NCI-H1436 treated with DMSO at 0.1 percent for 48 hours (cell line): ENCODE measurements at places on chromosomes 3 and 15.

GRCh38 chr3:129539206-129539605 lies 3.8 kb upstream of the H1-8 start:
- no peak for DNase-seq

DNA sequence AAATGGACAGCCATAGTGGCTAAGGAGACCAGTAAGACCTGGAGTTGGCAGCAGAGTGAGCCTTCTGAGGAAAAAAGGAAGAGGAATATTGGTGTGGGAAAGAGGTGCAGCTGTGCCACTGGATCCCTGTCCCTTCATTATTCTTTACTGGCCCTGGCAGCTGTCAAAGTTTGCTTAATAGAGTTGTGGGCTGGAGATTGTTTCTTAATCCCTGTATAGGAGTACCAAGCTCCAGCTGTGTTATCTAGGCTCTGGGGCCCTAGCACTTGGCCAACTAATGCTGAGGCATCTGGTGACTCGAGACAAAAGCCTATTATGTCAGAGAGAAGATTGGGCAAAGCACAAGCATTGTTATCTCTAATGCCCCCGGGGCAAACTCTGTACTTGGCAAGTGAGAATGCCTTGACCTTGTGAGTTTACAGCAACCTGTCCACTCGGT lies 61.4 kb downstream of the ZNF609 start:
- DNase-seq: no peak

DNA sequence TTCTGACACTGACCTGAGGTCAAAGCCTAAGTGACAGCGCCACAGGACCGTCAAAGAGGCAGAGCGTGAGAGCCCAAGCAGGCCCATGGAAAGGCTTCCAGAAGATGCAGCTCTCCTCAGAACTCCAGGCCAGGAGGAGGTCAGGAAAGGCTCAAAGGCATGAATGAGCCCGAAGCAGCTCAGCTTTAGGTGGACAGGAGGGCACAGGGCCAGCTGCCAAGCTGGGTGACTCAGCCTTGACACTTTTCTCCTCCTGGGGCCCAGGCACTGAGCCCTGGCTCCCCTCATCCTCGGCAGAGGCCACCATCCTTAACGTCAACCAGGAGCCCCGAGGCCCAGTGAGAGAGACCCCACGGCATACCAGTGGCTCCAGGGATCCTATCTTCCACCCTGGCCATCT lies 62.9 kb downstream of the ADCY5 start:
- DNase-seq: no peak

DNA sequence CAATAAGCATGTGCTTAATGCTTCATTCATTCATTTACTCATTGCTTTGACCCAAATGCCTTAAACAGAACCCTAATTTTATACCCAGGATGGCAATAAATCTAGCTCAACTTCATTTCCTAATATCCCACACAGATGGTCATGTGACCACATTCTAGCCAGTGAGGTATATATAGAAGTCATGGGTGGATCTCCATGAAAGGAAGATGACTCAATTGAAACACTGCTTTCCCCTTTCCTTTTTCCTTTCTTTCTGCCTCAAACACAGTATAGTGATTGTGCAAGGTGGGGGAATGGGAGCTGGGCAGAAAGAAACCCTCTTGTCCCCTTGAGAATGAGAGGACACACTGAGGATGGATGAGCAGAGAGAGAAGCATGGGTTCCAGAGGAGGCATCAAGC lies 183.5 kb upstream of the PRICKLE2 start:
- DNase-seq: no peak

GRCh38 chr3:100042166-100042981 lies 71.9 kb downstream of the FILIP1L start:
- DNase-seq: no peak

DNA sequence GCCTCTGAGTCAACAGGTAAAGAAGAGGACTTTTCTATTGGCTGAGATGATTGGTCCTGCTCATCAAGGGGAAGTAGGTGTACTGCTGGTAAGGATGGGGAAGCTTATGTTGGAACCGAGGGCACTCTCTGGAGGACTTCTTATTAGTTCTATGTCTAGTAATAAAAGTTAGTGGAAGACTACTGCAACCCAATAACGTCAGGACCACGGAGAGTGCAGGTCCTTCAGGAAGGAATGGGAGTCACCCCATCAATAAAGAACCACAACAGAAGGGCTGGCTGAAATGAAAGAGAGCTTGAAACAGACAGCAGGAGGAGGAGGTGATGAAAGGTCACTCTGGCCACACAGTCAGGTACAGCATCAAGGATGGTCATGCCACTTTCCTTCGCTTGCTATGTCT lies 68.8 kb upstream of the PRR23E start:
- DNase-seq: no peak

DNA sequence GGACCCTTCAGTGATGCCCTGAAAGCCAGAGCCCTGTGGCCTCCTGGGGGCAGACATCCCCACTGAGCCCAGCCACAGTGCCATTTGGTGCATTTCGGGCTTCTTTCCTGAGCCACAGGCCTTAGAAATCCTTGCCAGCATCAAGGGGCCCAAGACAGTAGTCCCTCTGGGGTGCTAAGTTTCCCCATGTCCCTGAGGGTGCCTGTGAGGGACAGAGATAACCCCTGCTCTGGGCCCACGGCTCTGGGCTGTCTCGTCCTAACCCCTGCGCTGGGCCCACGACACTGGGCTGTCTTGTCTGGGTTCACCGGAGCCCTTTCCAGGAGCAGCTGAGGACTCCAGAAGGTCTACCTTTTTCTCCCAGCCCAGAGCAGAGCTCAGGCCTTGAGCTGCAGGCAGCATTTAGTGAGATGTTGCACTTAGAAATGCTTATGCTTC lies 45.1 kb upstream of the FGD5 start:
- DNase-seq: no peak

GRCh38 chr15:39979606-39980005 lies 45.7 kb downstream of the EIF2AK4 start:
- DNase-seq: no peak

DNA sequence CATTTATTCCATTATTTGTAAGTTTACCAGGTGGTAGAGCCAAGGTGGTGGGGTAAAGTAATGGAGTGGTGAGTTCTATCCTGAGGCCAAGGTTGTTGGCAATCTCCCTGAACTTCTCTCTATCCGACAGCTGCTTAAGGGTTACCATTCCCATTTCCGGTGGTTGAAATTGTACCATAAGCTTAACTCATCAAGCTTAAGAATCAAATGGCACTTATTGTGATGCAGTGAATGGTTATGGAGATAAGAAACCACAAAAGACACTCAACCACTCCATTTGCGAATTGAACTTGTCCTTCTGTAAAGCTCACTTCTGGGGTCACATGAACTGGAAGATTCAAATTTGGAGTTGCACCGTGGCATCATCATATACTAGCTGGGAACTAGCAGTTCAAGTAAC lies 287.4 kb upstream of the SLCO3A1 start:
- DNase-seq: no peak

GRCh38 chr3:192419312-192419711 lies 308.0 kb downstream of the FGF12 start:
- DNase-seq: no peak

GRCh38 chr3:10483686-10484345 lies 21.6 kb downstream of the ATP2B2 start:
- no peak for DNase-seq

DNA sequence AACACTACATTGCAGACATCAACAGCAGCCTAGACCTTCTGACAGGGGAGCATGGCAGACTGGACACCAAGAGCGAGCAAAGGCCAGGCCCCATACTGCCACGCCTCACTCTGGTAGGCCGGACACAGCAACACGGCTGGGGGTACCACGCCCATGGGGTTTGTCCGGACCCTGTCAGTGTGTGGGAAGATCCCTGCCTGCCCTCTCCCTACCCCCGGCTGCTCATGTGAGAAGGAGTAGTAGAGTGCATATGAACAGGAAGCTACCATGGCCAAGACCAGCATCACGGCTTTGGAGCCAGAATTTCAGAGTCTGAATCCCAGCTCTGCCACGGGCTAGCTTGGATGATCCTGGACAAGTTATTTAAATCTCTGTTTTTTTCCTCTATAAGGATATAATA lies 27.9 kb downstream of the ALDH1L1 start:
- no peak for DNase-seq

GRCh38 chr15:57861034-57861638 lies 154.6 kb downstream of the POLR2M start:
- DNase-seq: no peak

- no peak for DNase-seq
Observed at GRCh38 chr3:12922306-12922705, 80.9 kb upstream of the RPL32 start.

DNA sequence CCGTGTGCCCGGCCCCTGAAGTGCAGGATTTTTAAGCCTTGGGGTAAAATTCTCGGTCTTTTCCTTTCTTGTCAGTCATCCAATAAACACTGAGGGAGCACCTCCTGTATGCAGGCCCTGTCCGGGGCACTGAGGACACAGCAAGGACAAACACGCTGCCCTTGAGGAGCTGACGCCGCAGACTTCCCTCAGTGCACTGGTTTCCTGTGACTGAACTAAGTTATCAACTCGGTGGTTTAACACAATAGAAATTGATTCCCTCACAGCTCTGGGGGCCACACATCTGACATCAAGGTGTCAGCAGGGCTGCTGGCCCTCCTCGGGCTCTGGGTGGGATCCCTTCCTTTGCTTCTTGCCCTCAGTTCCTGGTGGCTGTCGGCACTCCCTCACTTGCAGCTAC lies 65.1 kb downstream of the ZNF445 start:
- DNase-seq: no peak

- no peak for DNase-seq
Observed at GRCh38 chr15:93557696-93558095, 468.7 kb upstream of the RGMA start.

DNA sequence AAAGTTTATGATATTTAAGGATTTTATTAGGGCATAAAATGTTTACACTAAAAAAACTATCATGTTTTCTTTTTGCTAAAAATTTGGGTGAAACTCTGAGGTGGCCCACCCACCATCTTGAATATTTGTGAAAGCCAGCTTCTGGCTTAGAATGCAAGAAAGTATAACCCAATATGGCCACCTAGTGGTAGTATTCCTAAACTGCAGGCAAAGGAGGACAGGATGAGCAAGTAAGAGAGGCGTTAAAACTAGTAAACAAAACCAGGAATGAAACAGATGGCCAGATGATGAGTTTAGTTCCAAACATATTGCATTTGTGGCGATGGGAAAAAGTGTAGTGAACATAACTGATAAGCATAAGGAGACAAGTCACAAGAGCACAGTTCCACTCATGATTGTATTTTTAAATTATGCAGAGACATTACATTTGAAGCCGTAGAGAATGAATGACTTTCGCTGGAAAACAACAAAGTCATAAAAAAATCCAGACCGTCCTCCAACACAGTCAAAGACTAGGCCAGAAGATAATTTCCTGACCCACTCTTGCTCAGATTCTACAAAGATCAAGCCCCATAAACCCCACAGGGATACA lies 103.3 kb upstream of the PRTG start:
- no peak for DNase-seq

- DNase-seq: no peak
Observed at GRCh38 chr3:122621112-122621511, 43.7 kb downstream of the PARP15 start.

GRCh38 chr3:195754906-195755305 lies 34.1 kb downstream of the MUC20 start:
- DNase-seq: no peak

GRCh38 chr15:60328852-60329443 lies 68.8 kb downstream of the ANXA2 start:
- DNase-seq: no peak

DNA sequence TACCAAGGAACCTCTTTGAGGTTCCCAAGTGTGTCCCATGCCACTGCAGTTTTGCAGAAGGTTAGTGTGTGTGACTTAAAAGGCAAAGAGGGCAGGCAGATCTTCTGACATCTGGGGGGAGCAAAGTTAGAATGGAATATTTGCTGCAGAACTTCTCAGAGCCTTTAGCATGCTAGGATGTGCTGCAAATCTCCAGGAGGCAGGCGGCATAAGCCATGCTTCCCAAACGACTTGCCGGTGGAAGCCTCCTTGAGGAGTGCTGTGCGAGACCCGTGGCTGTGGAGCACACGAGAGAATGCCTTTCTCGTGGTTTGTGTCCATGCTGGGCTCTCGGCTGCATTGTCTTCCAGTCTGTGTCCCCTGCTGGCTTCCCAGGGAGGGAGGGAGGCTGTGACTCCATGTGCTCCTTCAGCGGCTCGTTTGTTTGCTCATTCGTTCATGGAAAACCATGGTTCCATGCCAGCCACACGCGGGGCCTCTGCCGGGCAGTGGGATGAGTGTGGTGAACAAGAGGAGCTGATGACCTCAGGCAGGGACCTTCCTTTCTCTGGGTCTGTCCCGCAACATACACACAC lies 13.8 kb downstream of the HDAC11 start:
- DNase-seq: no peak

DNA sequence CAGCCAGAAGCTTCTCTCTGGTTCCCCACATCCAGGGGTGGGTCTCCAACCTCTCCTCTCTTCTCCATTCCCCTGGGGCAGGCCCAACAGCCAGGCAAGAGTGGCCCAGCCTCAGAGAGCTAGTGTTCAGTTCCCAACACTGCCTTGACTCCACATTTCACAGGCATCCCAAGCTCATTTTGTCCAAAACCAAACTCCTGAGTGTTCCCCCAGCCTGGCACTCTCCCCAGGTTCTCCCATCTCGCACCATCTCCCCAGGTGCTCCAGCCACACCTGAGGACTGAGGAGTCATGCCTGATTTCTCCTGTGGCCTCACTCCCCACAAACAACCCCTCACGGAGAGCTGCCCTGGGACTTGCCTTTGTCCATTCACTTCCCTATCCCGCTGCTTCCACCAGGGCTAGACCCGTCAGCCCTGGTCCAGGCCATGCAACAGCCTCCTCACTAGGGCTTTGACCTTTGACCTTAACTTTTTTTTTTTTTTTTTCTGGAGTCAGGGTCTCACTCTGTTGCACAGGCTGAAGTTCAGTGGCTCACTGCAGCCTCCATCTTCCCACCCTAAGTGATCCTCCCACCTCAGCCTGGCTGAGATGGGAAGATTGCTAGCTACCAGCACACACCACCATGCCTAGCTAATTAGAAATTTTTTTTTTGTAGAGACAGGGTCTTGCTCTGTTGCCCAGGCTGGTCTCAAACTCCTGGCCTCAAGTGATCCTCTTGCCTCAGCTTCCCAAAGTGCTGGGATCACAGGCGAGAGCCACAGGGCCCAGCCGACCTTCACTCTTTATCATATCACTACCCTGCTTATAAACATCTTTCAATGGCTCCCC lies 3.9 kb upstream of the CSK start:
- no peak for DNase-seq

- DNase-seq: no peak
Observed at GRCh38 chr3:55207744-55208143, 279.4 kb downstream of the WNT5A start.

- DNase-seq: no peak
Observed at GRCh38 chr3:81980596-81981494, 219.4 kb upstream of the GBE1 start.

GRCh38 chr15:47602121-47602520 lies 115.2 kb upstream of the SEMA6D start:
- no peak for DNase-seq

DNA sequence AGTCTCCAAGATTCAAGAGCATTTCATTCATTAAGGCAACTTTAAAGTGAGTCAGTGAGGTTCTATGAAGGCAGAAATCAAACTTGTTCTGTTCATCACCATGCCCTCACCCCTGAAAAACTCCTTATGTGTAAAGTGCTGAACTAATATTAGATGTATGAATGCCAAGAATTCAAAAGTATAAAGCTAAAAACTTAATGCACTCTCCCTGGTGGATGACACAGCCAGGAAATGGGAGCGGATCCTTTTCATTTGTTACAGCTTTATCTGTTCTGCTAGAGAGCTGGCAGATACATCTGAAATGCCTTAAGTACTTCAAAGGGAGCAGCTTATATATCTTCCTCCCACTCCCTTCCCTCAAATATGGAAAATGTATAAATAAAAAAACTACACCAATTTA lies 8.2 kb downstream of the TXNRD3 start:
- no peak for DNase-seq

- DNase-seq: no peak
Observed at GRCh38 chr15:70345251-70346019, 247.7 kb upstream of the TLE3 start.
